Posterior cingulate gyrus (tissue), 11 donors: ENCODE measurements at places on chromosomes 3 and 15.

- no peak for DNase-seq
These were observed 88.2 kb upstream of the C2CD4B start for GRCh38 chr15:62253294-62253693.

- no peak for DNase-seq
These were observed 331.2 kb downstream of the MECOM start for GRCh38 chr3:169332310-169332709.

GRCh38 chr3:180117381-180118163 is 80.8 kb upstream of the PEX5L start:
- no peak for DNase-seq

DNA sequence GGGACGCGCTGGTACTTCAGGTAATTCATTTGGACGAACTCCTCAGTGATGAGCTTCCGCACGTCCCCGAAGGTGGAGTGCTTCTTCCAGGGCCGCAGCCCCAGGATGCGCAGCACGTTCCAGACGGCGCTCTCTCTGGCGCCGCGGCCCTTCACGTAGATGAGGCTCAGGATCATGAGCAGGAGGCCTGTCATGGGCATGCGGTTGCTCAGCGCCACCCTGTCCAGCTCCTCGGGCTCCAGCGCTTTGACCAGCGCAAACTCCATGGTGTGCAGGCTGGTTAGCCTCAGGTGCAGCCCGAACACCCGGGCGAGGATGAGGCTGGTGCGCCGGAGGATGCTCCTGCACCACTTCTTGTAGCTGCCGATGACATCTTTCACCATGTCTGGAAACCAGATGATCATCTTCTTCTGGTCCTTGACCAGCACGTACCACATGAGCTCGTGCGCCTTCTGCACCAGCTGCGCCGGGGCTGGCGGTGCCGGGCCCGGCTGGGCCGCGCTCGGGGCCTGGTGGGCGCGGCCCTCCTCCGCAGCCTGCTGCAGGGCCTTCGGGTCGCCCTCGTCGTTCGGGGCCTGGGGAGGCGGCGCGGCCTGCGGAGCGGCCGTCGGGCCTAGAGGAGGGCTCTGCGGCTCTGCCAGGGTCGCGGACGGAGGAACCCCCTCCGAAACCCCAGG is 501 bp downstream of the NDN start:
- DNase-seq: no peak

- no peak for DNase-seq
These were observed 170.3 kb downstream of the NECTIN3 start for GRCh38 chr3:111241960-111242359.

DNA sequence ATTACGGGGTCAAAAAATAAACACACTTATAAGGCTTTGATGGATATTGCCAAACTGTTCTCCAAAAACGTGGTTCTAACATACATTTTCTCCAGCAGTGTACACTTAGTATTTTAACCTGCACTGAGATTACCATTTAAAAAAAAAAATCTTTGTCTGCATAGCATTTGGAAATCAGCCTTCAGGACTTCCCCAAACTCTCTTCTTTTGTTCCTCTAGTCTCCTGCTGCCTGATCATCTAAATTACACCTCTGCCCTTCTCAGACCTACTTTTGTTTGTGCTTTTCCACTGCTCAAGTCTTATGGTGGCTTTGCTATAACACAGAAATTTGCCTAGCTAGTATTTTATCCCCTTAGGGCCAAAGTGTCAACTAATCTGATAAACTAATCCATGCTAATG is 3.8 kb downstream of the NCEH1 start:
- no peak for DNase-seq

GRCh38 chr3:132405609-132406299 is 11.5 kb upstream of the DNAJC13 start:
- no peak for DNase-seq

- DNase-seq: no peak
These were observed 7.1 kb upstream of the PLCB2 start for GRCh38 chr15:40314723-40315276.

DNA sequence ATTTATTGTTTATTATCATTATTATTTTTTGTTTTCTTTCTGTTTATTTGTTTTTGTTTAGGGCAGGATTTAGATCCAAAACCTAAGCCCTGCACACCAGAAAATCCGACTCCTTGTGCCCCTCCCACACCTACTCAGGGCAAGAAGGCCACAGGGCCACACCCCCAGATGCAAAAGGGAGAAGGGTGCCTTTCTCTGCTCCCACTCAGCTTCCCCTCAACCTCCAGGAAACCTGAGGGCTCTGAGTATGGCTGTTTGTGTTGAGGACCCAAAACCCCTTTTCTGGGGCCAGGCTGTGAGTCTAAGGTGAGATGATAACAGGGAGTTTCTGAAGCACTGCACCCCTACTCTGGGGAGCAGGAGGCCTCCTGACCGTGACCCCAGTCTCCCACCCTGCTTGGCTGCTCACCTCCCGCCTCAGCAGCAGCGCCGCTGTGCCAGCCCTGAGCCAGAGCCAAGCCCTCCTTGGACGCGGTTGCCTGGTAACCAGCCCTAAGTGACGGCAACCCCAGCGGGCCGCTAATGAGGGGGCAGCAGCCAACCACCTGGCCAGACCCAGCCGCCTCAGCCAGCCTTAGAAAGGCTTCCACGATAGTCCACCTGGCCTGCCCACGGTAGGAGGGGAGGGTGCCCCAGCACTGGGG is 6.4 kb upstream of the C15orf39 start:
- DNase-seq: peak; percentile 88

GRCh38 chr3:852033-852432 is 240.8 kb upstream of the CNTN6 start:
- DNase-seq: no peak

- no peak for DNase-seq
These were observed 311.0 kb downstream of the CHST2 start for GRCh38 chr3:143430568-143430967.

GRCh38 chr3:72299823-72300222 is 514.9 kb upstream of the PROK2 start:
- DNase-seq: no peak
